Cortex of kidney (tissue), 1 donor: ENCODE measurements at places on chromosomes 6 and 20.

DNA sequence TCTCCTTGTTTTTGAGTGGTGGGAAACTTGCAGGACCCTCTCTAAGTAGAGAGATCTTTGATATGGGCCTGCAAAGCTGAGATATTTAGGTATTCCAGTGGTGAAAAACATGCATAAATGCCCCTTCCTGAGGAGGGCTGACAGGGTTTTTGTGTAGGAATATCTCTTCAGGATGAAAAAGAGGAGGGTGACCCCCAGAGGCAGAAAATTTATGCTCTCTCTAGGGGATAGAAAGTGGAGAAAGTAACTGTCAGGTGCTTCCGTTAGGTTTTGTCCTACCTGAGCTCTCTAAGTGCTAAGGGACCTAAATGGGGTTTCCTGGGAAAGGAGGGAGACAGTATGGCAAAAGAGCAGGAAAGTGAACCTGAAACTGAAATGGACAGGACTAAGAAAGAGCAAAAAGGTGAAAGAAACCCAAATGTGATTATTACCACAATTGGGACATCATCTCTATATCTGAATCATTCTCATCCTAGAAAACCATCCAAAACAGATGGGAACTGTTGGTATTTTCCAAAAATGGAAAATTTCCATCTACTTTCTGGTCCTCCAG, 2.0 kb downstream of the COL19A1 start:
- no peak for DNase-seq

GRCh38 chr20:31602779-31603441, 2.2 kb upstream of the ID1 start:
- DNase-seq = no peak

DNA sequence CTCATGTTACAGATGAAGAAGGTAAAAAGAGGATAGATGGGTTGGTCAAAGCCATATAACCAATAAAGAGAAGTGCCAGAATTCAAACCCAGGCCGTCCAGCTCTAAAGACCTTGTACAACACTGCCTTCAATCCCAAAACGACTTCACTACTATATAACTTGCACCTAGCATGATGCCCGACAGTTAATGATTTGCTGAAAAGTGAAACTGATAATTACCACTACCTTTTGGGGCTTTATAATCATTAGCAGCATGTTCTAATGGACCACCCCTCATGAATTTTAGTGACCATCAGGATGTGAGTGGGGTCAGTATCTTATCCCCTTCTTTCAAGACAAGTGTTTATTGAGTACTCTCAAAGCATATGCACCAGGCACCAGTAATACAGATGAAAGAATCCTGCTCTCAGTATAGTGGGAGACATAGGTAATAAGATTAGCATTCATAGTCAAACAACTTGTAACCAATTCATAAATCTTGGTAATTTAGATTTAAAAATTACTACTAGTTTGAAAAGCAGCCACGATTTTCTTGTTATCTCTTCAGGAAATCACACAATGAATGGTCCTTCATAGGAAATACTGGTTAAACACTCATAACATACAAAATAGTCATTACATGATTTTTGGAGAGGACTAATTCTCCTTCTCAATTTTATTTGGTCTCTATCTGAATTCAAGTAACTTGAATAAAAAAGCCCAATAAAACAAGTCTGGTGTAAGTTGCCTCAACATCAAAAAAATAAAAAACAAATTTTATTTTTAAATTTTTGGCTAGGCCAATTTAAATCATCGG, 98.0 kb downstream of the EPB41L2 start:
- no peak for DNase-seq

GRCh38 chr6:28742668-28743270, 181.0 kb downstream of the TRIM27 start:
- no peak for DNase-seq

DNA sequence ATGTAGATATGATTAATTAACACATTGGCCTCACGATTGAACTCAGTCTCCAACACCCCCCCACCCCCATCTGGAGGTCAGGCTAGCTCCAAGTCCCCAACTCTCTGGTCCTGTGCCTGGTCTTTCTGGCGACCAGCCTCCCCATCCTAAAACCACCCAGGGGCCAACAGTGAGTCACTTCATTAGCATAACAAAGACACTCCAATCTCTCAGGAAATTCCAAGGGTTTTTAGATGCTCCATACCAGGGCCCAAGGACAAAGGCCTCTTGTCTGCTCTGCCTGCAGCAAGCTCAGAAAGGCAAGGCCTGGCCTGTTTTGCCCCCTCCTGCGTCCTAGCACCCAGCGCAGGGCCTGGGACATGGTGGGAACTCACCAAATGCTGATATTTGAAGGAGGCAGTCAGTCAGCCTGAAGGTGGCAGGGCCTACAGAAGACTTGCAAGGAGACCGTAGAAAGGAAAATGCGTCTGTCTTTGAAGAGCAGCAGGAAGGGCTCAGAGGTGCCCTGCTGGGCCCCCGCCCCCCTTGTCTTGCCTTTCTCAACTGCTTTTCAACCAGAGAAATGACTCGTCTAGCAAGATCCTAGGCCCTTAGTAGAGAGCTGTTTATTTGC, 184.7 kb downstream of the CDH4 start:
- no peak for DNase-seq

DNA sequence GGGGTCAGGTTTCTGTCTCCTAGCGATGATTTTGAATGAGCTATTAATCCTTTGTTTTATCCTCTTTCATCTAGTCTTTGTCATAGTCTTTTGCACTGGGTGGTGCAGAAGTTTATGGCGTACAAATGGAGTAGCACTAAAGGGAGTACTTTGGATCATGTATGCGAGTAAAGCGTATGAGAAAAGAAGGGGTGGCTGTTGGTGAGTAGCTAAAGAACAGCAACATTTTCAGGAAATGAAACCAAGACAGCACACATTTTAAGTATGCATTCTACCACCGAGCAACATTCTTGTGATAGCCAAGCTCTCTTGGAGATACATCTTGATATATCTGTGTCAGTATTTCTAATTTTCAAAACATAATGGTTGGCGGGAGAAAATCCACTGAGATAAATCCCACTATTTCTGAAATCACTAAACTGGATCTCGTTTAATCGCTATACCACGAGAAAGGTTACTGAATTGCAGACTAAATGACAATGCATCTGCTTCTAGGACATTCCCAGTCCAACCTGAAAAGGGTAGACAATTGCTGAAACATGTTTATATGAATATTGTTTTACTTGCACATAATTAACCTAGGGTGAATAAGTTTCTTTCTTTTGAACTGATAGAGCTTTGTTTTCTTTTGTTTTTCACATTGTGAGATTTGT, 196.1 kb downstream of the TRIM27 start:
- DNase-seq = no peak

GRCh38 chr20:51651921-51652549, 109.5 kb upstream of the NFATC2 start:
- DNase-seq = no peak

DNA sequence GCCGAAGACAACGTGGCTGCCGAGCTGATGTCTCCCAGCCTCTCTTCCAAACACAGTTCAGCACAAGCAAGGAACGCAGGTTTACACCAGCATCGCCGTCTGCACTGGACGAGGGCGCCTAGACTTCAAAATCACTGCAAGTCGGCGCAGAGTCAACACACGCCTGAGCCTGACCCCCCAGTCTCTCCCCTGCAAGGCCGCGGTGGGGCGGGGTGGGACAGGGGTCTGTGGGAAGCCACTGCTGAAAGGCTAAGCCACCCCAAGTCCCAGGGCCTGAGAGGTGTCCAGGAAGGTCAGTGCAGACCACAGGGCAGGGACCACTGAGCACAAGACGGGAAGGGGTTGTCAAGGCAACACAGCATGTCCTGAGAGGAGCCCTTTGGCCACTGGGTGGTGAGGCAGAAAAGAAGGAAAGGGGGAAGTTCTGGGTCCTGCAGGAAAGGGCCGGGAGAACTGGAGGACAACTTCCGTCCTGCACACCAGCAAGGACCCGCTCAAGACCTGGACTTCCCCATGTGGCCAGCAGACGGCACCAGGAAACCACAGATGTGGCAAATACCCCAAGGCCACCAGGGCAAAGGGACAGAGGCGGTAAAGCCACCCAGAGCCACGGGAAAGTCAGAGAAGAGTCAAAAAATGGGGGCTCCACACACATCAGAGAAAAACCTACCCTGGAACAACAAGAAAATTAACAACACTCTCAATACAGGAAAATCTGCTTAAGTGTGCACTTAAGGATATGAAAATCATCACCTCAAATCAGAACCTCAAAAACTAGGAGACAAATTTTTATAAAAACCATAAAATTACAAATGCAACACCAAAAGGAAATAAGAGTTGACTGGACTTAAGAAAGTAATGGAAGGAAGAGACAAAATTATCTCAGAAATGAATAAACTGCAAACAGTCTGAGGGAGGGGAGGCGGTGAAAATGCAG, 84.8 kb downstream of the TAF4 start:
- DNase-seq = no peak

DNA sequence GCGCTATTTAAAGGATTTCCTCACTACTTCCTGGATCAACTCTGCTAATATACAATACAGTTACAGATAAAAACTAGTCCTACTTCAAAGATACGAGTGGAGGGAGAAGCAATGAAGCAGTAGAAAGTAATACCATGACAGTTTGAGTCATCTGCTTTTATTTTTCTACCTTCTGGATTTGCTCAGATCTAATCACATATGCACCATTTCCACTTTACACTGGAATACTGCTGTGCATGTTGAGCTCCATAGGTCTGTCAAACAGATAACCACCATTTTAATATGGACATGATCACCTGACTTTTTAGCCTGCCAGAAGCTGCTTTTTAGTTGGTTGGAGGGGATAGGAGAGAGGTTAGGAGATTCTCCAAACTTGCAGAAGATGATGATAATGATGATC, 92.5 kb downstream of the MMUT start:
- no peak for DNase-seq
